ENCODE measurements at places on chromosomes 3 and 15.
A peak's percentile ranks its signal among the peaks of the same experiment; 100 is the strongest.

DNA sequence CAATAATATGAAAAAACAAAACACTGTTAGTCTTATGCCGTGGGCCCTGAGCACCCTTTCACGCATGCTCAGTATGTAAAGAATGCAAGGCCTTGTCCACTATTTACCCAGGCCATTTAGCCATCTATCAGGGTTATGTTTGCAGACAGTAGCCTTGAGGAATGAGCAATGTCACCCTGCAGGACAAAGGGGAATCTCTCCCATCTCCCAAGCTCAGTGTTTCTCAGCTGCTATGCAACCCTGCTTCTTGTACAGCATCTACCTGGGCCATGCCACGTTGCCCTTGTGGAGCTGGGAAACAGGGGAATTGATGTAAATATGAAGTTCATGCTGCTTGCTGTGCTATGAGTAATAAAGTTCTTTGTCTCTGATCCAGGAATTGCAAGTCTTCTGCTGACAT, 51.5 kb upstream of the SLCO2A1 start:
- no peak for DNase-seq

GRCh38 chr15:70095408-70096214, 2.1 kb downstream of the TLE3 start:
- peak; percentile 14 for DNase-seq

GRCh38 chr15:31887246-31887645, 143.1 kb upstream of the CHRNA7 start:
- DNase-seq, result no peak

- peak; percentile 97 for DNase-seq
Observed at GRCh38 chr3:107522510-107523288, at the start of gene BBX. BBX (plus strand) TSS chr3:107522962; CDS start chr3:107710461, 187,499 bp downstream.

GRCh38 chr3:127217596-127218453, 24.9 kb downstream of the PRR23E start:
- no peak for DNase-seq

GRCh38 chr3:195087328-195087727, 183.6 kb downstream of the XXYLT1 start:
- no peak for DNase-seq

GRCh38 chr3:5023777-5024346, 44.6 kb downstream of the BHLHE40 start:
- no peak for DNase-seq

- DNase-seq, result peak; percentile 8
Observed at GRCh38 chr15:95793231-95793630, 537.3 kb upstream of the NR2F2 start.

GRCh38 chr3:143337387-143337786, 217.8 kb downstream of the CHST2 start:
- no peak for DNase-seq

GRCh38 chr15:38401701-38402100, 52.2 kb upstream of the FAM98B start:
- peak; percentile 53 for DNase-seq

- DNase-seq, result no peak
Observed at GRCh38 chr3:18744472-18744871, 319.3 kb upstream of the SATB1 start.

GRCh38 chr3:69250014-69250413, 127.6 kb upstream of the LMOD3 start:
- DNase-seq, result peak; percentile 53

DNA sequence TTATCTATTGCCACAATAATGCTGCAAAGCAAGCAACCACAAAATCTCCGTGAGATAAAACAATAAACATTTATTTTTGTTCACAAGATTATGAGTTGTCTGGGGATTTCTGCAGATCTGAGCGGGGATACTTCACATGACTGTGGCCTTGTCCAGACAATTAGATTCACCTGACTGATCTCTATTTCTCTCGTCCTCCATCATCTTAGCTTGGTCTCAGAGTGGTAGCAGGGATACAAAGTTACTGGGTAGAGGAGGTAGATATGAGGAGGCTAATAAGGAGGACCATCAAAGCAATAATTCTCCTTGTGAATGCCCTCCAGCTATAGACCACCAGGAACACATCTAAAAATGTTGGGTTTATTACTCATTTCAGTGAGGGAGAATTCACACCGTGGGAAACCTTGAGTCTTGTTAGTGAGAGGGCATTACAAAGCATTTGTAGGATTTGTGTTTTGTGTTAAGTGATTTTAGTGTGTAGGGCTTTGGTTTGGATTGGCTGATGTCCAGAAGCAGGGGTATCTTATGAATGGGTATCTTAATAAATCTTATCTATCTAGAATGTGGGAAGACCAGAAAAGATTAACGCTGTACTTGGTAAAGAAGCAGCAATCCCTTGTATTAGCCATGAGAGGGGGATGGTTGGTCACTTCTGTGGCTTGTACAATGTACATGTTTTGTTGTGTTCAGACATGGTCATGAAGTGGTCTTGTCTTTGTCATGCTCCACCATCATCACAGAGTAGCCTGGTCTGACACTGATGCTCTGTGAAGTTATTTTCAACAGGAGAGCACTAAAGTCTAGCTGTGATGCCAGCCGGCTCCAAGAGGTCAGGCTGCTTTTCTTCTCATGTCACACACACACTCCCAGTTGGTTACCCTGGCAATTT, 287.6 kb upstream of the STT3B start:
- no peak for DNase-seq

- DNase-seq, result no peak
Observed at GRCh38 chr3:123432832-123433523, 15.9 kb downstream of the ADCY5 start.

Measured in fibroblast of skin of abdomen (primary cell).